ENCODE measurements at places on chromosomes 4 and X.

DNA sequence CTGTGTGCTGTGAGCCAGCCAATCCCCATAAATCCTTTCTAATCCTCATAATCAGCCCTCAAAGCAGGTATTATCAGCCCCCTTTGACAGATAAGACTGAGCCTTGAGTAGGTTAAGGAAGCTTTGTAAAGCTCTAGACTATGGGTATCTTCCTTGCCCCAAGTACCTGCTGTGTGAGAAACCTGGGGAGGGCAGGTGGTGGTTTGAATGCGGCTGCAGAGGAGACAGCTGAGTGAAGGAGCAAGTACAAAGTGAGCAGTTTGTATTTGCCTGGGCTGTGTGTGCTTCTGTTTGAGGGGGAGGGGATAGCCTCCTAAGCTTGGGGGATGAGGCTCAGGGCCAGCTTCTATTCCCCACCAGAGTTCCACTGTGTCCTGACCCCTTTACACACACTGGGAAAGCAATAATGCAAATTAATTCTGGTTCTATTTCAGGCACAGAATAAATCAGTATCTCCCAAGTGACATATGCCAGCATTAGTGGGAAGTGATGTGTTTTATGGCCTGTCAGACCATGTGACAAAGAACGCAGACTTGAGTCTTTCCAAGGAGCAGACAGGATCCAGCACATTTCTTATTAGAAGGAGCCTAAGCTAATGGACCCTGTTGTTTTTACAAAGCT lies 63.5 kb downstream of the EVC start:
- no peak for DNase-seq

- DNase-seq = no peak
Measured at GRCh38 chrX:21479695-21480270, 105.6 kb downstream of the CNKSR2 start.

GRCh38 chr4:105911426-105911825 lies 16.2 kb downstream of the NPNT start:
- DNase-seq = no peak

- no peak for DNase-seq
Measured at GRCh38 chrX:133781174-133781573, 204.2 kb downstream of the GPC3 start.

GRCh38 chr4:94038195-94038594 lies 169.5 kb upstream of the SMARCAD1 start:
- DNase-seq = no peak

DNA sequence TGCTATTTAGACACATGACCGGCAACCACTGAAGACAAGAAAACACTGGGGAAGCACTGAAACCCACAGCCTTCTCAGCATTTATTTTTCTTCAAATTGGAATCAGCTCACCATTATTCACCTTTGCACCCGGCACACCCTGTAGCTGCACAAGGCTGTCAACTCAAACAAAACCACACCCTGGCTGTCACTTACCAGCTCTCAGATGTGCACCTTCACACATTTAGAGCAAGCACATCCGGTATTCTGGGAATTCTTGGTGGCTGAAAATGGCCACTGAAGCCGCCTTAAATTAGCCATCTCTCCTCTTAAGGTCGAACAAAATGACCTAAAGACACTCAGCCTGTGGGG lies 5.9 kb downstream of the ZFYVE28 start:
- DNase-seq = no peak
